CD4-positive, alpha-beta memory T cell (primary cell): ENCODE measurements at places on chromosomes 1 and 21.

- DNase-seq = no peak
Observed at GRCh38 chr1:41093826-41094225, 72.3 kb upstream of the SLFNL1 start.

DNA sequence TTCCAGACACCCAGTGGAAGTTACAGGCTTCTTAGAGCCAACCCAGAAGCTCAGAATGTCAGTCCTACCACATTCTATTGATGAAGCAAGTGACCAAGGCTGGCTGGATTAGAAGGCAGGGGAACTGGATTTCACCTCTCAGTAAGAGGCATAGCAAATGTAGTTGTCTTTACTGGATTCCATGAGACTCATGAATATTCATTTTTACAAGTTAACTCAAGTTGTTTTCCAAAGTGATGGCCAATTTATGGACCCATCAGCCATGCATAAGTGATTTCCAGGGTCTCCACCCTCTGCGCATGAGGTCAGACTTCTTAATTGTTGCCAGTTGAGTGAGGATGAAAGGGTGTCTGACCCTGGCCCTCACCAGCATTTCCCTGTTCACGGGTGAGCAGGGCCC lies 426.8 kb upstream of the VAMP3 start:
- no peak for DNase-seq

DNA sequence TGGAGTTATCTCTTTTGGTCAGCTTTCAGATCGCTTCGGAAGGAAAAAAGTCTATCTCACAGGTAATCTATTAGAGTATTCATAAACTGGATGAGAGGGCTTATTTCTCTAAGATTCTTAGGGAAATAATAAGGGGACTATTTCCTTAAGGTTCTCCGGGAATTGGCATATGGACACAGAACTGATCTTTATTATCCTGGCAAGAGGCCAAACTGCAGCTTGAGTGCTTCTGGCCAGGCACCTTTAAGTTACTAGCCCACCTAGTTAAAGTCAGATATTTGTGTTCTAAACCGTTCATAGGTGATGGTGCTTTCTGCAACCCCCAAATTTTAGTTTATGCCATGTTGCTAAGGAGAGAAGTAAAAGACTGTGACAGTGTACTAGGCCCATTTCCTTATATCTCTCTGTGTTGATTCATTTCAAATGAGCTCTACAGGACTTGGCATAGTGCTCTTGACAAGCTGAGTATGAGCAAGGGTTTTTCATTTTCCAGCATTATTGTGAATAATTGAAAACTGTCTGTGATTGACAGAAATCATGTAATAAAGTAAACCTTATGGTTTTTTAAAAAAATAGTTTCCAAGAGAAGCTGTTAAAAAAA lies 43.4 kb downstream of the SLC22A15 start:
- no peak for DNase-seq

- no peak for DNase-seq
Observed at GRCh38 chr1:58561633-58562032, 15.1 kb upstream of the OMA1 start.

DNA sequence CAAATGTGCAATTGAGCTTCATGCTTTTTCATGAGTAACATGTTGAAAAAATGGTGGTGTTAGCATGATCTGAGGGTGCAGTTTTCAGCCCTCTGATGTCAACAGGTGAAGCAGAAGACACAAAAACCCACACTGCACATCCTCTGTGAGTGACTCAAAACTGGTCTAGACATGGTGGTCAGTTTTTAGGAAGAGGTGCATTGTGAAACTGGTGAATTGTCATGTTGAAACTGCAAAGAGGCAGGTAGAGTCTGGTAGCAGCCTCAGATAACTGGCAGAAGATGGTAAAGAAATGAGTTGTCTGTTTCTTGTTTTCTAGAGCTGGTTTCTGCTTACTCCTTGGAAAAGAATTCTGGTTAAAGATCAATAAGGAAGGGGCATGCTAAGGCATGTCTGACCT lies 97.3 kb upstream of the HMCN1 start:
- no peak for DNase-seq

- no peak for DNase-seq
Observed at GRCh38 chr1:19864570-19865160, 17.5 kb upstream of the OTUD3 start.

GRCh38 chr1:111140680-111140967 lies 601 bp downstream of the CEPT1 start:
- no peak for DNase-seq

- DNase-seq = no peak
Observed at GRCh38 chr1:70864302-70864701, 183.3 kb downstream of the PTGER3 start.

DNA sequence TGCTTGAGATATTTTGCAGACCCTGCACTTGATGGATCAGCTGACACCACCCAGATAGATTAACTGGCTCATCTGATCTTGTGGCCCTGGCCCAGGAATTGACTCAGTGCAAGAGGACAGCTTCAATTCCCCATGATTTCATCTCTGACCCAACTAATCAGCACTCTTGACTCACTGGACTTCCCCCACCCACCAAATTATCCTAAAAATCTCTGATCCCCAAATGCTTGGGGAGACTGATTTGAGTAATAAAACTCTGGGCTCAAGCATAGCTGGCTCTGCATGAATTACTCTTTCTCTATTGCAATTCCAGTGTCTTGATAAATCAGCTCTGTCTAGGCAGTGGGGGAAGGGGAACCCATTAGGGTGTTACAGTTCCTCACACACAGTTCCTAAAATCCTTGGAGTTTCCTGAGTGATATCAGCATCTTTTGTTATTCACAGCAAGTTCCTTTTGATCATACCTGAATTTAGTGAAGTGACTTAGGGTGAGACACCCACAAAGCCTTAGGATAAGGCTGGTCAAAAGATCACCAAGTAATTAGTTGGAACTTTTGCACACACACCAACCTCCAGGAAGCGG lies 104.2 kb downstream of the COP1 start:
- no peak for DNase-seq

- no peak for DNase-seq
Observed at GRCh38 chr1:56061824-56062223, 517.5 kb downstream of the PLPP3 start.
